ENCODE measurements at places on chromosomes 12 and 14.
A peak's percentile ranks its signal among the peaks of the same experiment; 100 is the strongest.

DNA sequence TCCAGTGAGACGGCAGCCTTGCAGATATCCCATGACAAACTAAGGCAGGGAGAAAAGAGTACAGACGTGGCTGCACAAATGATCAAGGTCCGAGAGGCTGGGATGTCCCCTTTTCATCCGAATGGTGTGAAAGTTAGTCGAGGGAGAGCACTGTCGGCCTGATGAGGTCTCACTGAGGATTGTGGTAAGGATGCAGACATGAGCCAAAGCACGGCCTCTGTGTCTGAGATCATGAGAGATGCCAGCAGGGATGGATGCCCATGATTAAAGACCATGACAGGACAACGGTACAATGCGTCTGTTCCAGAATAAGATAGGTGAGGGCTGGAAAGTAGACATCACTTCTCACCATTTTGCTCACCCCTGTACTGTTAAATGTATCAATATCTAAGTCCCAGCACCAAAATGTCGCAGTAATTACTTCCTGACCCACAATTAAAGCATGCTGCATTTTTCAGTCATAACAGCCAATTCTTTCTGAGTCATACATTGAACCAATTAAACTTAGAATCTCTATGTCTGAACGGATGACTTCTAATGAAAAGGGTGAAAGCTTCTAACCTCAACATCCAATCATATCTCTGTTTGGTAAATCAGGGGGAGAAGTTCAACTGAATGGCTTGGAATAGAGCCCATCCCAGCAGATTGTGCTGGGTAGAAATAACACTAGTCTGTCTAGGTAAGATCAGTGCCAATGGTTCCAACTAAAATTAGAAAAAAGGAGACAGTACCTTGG, 249.6 kb upstream of the SOX5 start:
- DNase-seq = no peak

- DNase-seq = no peak
Measured at GRCh38 chr12:119222222-119222951, 43.7 kb downstream of the HSPB8 start.

- no peak for DNase-seq
Measured at GRCh38 chr12:109057376-109057775, 5.0 kb downstream of the USP30 start.

DNA sequence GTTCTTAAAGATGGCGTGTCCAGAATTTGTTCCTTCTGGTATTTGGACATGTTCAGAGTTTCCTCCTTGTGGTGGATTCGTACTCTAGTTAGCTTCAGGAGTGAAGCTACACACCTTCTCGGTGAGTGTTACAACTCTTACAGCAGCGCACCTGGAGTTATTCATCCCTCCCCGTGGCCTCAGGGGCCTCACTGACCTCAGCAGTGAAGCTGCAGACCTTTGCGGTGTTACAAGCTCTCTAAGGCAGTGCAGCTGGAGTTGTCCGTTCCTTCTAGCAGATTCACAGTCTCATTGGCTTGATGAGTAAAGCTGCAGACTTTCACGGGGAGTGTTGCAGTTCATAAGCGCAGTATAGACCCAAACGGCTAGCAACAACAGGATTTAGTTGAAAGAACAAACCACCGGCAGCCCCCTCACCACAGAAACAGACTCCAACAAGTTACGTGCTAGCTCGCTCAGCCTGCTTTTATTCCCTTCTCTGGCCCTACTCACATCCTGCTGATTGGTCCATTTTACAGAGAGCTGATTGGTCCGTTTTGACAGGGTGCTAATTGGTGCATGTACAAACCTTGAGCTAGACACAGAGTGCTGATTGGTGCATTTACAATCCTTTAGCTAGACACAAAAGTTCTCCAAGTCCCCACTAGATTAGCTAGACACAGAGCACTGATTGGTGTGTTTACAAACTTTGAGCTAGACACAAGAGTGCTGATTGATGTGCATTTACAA, 4.5 kb upstream of the CDKN3 start:
- no peak for DNase-seq

- no peak for DNase-seq
Measured at GRCh38 chr14:72574715-72575114, 319.2 kb downstream of the DPF3 start.

DNA sequence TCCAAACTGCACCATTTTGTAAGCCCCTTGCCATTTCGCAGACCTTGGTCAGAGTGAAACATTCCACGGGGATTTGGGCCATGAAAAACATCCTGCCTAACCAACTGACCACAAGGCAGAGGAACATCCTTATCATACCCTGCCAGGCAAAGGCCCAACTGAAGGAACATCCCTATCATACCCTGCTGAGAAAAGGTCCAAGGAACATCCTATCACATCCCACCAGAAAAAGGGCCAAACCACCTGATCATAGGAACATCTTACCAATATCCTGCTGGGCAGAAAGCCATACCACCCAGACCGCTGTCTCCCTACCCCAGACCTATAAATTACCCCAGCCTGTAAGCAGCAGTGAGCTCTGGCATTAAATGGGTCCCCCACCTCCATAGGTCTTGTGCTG, 19.4 kb upstream of the LRRC9 start:
- DNase-seq = no peak

- DNase-seq = no peak
Measured at GRCh38 chr14:28097585-28097984, 669.0 kb upstream of the FOXG1 start.

GRCh38 chr12:41418586-41418985, 230.5 kb downstream of the PDZRN4 start:
- DNase-seq = no peak

GRCh38 chr12:22443379-22444316, 100.7 kb downstream of the C2CD5 start:
- peak; percentile 69 for DNase-seq

- DNase-seq = no peak
Measured at GRCh38 chr12:61043838-61044237, 1216.4 kb upstream of the USP15 start.

- DNase-seq = no peak
Measured at GRCh38 chr12:49230805-49231194, 34.1 kb upstream of the TUBA1C start.

DNA sequence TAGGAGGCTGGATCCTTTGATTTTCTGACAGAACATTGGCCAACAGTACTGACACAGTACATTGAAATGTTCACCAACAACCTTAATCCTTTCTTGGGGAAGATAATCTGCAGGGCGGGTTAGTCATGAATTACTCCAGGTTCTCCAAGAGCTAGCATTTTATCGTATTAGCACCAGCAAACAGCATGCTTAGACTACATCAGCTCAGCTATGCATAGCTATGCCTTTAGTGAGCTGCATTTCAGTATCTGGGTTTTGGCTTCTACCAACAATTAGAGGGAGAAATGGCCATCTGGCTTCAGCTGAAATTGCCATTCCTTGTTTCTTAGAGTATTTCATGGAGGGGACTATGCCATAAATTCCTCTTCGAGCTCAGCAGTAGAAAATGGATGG, 33.8 kb downstream of the SAMD4A start:
- DNase-seq = no peak

GRCh38 chr12:101968770-101969169, 91.4 kb downstream of the DRAM1 start:
- DNase-seq = no peak

DNA sequence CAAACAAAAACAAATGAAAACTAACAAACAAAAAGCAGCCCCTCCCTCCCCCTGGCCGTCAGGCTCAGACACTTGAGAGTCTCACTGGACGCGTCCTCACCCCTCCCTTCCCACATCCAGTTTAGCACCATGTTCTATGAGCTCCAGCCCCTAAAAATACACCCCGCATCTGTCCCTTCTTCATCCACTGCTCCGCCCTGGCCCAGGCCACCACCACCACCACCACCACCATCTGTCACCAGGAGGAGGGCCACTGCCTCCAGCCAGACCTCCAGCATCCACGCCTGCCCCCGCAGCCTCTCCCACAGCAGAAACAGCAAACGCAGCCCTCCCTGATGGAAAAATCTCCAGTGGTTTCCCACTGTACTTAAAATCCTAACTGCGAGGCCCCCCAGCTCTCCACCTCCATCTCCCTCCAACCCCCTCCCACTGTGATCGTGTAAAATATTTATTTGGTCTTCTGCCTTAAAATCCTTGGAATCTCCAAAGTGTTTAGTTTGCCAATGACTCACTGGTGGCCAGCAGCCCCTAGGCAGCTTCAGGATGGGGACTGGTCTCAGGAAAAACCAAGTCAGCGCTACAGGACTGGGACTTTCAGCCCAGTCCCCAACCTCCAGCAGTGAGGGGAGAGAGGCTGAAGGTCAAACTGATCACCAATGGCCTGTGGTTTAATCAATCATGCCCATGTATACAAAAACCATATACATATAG, 95.1 kb downstream of the SCARB1 start:
- DNase-seq = no peak

- no peak for DNase-seq
Measured at GRCh38 chr12:107547389-107547788, 138.2 kb upstream of the PWP1 start.

GRCh38 chr12:56037161-56037560, 4.6 kb upstream of the RPS26 start:
- no peak for DNase-seq

- no peak for DNase-seq
Measured at GRCh38 chr14:26132061-26132645, 465.7 kb downstream of the NOVA1 start.

GRCh38 chr14:93462479-93462878, 31.7 kb downstream of the UNC79 start:
- no peak for DNase-seq

DNA sequence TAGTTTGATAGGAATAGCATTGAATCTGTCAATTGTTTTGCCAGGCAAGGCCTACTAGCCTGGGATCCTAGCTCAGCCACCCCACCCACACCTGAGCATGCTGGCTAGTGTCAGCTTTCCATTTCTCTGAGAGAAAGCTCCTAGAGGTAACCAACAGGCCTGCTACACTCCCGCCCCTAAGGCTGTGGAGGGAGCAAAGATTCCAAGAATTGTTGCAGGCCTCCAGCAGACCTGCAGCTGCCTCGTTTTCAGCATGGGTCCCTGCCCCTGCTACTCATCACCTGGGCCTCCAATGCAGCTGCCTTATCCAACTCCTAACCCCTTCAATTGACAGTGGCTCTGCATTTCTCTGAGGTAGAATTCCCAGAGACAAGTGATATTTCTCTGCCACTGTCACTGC, 852.4 kb upstream of the MDGA2 start:
- DNase-seq = no peak

GRCh38 chr14:70655110-70655826, 13.6 kb downstream of the TTC9 start:
- peak; percentile 73 for DNase-seq

- DNase-seq = no peak
Measured at GRCh38 chr12:110371408-110372055, 32.0 kb downstream of the ANAPC7 start.

GRCh38 chr14:22105006-22105623, 431.5 kb upstream of the OR4E1 start:
- no peak for DNase-seq

DNA sequence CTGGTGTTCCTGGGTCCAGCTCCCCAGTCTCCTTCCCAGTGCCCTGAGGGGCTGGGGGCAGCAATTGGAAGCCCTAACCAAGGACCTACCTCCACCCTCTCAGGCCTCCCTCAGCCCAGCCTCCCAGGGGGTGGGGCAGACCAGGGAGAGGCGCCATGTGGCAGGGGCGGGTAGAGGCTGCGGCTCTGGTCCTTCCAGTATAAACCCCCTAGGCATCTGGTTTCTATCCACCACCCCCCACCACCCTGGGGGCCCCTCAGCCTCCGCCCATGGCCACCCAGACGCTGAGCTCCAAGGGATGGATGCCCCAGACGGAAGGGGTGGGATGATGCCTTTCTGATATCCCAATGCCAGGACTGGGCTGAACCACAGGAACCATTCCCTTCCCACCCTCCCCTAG, 2.8 kb upstream of the SP7 start:
- no peak for DNase-seq

- DNase-seq = no peak
Measured at GRCh38 chr12:39372929-39373328, 70.0 kb downstream of the KIF21A start.

- DNase-seq = peak; percentile 92
Measured at GRCh38 chr14:103546652-103547454, 15.6 kb downstream of the BAG5 start.

DNA sequence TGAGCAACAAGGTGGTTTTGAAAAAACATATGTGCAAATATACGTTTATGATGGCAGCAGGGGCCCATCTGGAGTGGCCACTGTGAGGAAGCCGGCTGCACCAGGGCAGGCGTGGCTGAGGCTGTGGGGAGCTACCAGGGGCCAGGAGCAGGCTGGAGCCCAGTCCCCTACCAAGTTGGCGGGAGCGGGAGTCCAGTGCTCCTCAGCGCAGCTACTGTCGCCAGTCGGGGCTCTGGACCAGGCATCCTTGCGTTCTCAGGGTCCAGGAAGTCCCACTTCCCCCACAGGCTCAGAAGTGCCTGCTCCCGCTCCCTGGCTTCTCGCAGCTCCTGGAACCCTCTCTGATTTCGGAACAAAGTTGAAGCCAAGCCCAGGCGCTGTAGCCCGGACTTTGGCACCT, 1377.5 kb upstream of the FLRT2 start:
- DNase-seq = no peak

- no peak for DNase-seq
Measured at GRCh38 chr14:24264298-24264697, 1.3 kb upstream of the TGM1 start.

DNA sequence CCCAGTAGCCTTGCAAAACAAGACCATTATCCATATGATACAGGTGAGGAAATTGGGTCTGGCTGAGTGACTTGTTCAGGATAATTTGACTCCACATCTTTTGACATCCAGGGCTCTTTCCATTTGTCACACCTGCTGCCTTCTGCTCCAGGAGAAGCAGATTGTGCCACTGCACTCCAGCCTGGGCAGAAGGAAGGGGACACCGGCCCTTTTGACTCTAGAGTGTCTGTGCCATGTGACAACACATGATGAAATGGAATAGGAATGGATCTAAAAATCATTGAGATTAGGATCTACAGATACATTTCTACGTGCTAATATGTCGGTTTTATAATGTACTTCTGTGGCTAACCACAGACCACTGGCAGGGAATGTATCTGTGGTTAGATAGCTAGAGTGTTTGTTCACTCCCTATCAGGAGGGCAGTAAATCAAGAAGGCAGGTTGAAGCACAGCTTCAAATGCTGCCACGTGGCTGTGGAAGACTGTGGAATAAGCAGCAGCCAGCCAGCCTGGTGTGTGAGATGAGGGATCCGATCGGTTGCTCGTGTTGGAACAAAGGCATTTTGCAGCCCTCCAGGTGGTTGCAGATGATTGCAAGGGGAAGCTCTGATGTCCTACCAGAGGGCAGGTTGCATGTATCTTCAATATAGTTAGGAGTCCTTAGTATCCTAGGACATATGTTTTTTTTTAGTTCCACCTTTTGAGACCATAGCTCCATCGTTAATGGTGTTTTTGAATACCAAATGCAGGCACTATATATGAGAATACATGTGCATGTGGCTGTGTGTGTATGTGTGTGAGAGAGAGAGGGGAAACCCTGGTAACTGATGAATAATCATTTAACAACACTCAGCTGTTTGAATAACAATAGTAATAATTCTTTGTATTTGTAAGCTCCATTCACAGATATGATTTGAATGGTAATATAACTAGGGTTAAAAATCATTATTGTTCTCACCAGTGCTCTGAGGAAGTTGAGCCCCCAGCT, 28.6 kb downstream of the EML1 start:
- DNase-seq = no peak

Measured in activated CD8-positive, alpha-beta memory T cell treated with anti-CD3 and anti-CD28 coated beads, Interleukin-2, amount 50 U/mL, for 48 hours (primary cell).